ENCODE measurements at places on chromosomes 7 and 10.

GRCh38 chr10:84375011-84375410 is 46.6 kb downstream of the CCSER2 start:
- no peak overlapping the region for H3K4me3 ChIP-seq
- no peak overlapping the region for H3K27ac ChIP-seq
- no peaks in the 10 kb centered on the region for H3K27me3 ChIP-seq
- peak; percentile 75 for DNase-seq
- H3K4me1 ChIP-seq: peaks cover 10% of the 10 kb centered on the region
- H3K36me3 ChIP-seq: peaks cover 5% of the 10 kb centered on the region

GRCh38 chr7:148159331-148159730 is 431.2 kb upstream of the C7orf33 start:
- 0 out of 2 replicates have a peak, but pooled peaks cover 14% of the 10 kb centered on the region for H3K27me3 ChIP-seq
- no peak overlapping the region for H3K4me3 ChIP-seq
- no peaks in the 10 kb centered on the region for H3K4me1 ChIP-seq
- no peak for DNase-seq
- H3K27ac ChIP-seq: no peak overlapping the region

GRCh38 chr7:116836911-116837310 is 25.5 kb upstream of the CAPZA2 start:
- no peaks in the 10 kb centered on the region for H3K36me3 ChIP-seq
- H3K4me3 ChIP-seq: no peak overlapping the region
- peaks cover 28% of the 10 kb centered on the region for H3K4me1 ChIP-seq
- H3K27me3 ChIP-seq: no peaks in the 10 kb centered on the region
- DNase-seq: peak; percentile 73

GRCh38 chr10:88071879-88072278 is 208.5 kb downstream of the PTEN start:
- no peak overlapping the region for H3K4me3 ChIP-seq
- no peak for DNase-seq
- no peaks in the 10 kb centered on the region for H3K27me3 ChIP-seq
- no peak overlapping the region for H3K27ac ChIP-seq
- H3K36me3 ChIP-seq: no peaks in the 10 kb centered on the region

- DNase-seq: peak; percentile 33
- no peak overlapping the region for H3K27ac ChIP-seq
- H3K4me3 ChIP-seq: no peak overlapping the region
- H3K27me3 ChIP-seq: no peaks in the 10 kb centered on the region
- peaks cover 33% of the 10 kb centered on the region for H3K36me3 ChIP-seq
- 0 out of 2 replicates have a peak, but pooled peaks cover 7% of the 10 kb centered on the region for H3K4me1 ChIP-seq
Observed at GRCh38 chr10:69007260-69007659, 18.7 kb downstream of the KIFBP start.
